Mesenchymal stem cell (in vitro differentiated cells and primary cell): ENCODE measurements at places on chromosomes 7 and 10.
A peak's percentile ranks its signal among the peaks of the same experiment; 100 is the strongest.

GRCh38 chr7:42025635-42026375 lies 211.2 kb downstream of the GLI3 start:
- no peak for DNase-seq

DNA sequence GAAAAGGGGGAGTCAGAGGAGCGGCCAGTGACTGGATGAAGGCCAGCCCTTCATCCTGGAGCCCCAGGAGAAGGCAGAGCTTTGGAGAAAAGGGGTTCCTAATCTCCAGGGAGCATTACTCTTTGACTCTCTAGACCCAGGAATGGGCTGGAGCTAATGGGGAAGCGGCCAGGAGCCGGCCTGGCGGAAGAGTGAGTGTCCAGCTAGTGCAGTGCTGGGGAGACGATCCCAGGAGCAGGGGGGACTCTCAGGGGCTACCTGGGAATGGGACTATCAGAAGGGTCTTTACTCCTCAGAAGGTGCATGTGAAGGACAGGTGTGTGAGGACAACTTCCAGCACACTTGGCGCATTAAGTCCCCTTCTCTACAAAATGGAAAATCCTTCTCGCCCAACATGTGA lies 2.4 kb upstream of the PAX2 start:
- DNase-seq: no peak

DNA sequence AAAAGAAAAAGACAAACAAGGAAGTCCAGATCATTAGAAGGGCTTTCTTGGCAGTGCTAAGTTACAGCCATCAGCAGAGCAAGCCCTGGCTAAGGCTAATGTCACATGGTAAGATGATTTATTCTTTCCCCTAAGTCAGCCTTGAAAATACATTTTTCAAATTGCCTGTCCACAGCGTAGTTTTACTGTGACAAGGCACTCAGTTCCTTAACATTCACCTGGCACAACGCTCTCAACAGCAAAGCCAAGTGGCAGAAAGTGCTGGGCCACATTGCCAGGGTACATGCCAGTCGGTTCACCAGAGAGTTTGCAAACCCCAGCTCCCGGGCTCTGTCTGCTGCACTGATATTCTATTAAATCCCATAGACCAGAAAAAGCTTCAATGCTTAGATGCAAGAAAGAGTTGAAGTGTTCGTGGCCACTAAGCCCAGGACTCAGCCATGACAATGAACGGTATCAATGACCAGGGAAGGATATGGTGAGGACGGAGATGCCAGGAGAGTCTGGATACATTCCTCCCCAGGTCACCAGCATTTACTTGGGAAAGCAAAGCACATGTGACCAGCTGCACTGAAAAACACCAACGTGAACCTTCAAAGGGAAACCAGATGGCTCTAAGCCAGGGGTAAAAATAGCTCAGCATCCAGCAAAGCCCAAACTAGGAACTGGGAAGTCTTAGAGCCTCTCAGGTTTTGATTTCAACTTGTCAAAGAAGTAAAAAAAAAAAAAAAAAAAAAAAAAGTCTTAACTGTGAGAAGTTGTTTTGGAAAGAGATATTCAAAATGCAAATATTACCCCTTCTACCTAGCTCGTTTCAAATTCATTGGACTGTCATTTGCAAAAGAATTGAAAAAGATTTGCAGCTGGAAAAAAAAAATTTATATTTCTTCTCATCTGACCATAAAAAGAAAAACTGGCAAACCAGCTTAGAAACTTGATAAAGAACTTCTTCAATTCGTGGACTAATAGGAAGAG lies 23.9 kb upstream of the MPP7 start:
- DNase-seq: peak; percentile 37

- DNase-seq: no peak
Observed at GRCh38 chr10:93915598-93915997, 21.8 kb downstream of the SLC35G1 start.

DNA sequence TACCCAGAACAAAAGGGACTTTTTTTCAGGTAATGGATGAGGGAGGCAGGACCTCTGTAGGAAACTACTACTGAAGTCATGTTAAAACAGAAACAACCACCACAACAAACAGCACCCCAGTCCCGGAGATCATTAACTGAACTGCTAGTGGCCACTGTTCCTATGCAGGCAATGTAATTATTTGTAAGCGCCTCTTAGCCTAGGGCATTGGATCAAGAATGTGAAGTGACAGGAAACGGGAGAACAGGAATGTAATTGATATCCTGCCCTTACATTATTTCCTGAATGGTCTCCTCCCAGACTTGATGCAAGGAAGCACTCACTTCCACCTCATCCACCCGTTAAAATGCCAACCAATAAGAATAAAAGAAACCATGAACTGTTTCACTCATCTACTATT lies 16.7 kb upstream of the GAD2 start:
- no peak for DNase-seq

GRCh38 chr10:29332761-29333148 lies 43.9 kb downstream of the LYZL1 start:
- no peak for DNase-seq

- no peak for DNase-seq
Observed at GRCh38 chr7:118855290-118855689, 630.8 kb downstream of the ANKRD7 start.

- peak; percentile 64 for DNase-seq
Observed at GRCh38 chr10:114412907-114413797, 8.8 kb upstream of the AFAP1L2 start.

DNA sequence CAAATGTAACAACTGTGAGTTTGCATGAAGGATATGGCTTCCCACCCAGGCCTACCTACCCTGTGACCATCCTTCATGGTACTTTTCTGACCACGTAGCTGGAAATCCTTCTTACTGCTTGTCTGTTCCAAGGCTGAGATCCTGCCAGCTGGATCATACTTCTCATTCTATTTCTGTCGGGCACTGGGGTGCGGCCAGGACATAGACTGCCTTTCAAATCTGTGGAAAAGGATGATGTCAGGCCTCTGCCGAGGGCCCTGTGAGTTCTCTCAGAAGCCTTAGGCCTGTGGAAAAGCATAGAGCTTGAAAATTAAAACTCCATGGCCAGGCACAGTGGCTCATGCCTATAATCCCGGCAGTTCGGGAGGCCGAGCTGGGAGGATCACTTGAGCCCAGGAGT lies 10.0 kb downstream of the VWC2 start:
- DNase-seq: no peak
